ENCODE measurements at places on chromosomes 2 and 18. TPM values are rescaled to one million over a fixed set of nuclear protein-coding genes. Genes with fewer than 3 reads are reported as not detected.
A peak's percentile ranks its signal among the peaks of the same experiment; 100 is the strongest.

The SATB2 gene
- 1.4 TPM for total RNA-seq

The APOB gene
- total RNA-seq: 36.7 TPM

The PRSS56 gene
- 0.11 TPM for total RNA-seq

The TMEM182 gene
- total RNA-seq: 206 TPM

The MYO5B gene
- 3.1 TPM for total RNA-seq

The HOXD10 gene
- not detected for total RNA-seq

The SLC5A7 gene
- 0.14 TPM for total RNA-seq

DNA sequence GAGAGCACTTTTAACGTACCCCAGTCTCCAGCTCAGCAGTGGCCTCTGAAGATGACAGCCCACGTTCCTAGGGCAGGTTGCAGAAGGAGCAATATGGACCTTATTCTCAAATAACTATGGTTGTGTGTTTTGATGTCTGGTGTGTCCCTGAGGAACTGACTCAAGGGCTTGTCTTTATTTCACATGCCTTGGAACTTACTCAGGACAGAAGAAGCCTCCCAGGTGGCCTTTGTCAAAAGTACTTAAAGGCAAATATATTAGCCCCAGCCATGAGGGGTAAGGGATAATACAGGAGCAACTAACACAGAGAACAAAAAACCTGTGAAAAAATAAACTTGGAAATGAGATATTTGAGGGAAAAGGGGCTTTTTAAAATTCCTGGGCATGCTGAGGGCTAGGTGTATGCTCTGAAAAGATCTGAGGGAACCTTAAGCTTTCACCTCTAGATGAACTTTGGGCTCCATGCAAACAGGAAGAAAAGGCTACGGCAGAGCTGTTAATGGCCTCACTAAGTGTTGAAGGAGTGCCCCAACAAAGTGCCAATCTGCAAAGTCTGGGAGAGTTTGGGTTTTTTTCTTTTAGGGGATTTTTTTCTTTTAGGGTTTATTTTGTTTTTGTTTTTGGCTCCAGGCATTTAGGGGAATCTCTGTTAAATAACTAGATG is 40.3 kb downstream of the SRBD1 start:
- no peak for DNase-seq

DNA sequence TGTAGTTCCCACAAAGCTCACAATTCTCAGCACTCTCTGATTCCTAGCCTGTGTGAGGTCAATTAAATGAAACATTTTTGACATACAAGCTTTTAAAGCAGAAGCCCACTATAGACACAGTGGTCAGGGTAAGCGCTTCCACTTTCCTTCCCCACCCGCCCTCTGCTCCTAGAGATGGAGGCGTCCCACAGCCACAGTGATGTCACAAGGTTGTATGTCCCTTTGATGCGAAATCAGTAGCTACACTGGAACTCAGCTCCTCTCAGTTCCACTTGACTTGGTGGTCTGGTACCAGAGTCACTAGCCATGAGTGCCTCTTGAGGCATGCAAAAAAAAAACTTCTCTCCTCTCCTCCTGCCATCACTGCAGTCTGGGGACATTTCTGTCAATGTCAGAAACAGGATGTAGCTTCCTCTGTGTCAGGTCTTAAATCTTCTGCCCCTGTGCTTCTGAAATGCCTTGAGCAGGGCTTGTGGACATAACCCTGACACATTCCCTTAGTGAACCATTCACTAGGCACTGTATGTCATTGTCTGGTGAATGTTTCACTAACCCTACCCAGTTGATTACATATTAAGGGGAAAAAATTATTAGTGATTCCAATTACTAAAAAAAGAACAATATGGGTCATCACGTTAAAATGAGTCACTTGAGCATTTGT is 7.8 kb downstream of the SULT1C4 start:
- DNase-seq: no peak

DNA sequence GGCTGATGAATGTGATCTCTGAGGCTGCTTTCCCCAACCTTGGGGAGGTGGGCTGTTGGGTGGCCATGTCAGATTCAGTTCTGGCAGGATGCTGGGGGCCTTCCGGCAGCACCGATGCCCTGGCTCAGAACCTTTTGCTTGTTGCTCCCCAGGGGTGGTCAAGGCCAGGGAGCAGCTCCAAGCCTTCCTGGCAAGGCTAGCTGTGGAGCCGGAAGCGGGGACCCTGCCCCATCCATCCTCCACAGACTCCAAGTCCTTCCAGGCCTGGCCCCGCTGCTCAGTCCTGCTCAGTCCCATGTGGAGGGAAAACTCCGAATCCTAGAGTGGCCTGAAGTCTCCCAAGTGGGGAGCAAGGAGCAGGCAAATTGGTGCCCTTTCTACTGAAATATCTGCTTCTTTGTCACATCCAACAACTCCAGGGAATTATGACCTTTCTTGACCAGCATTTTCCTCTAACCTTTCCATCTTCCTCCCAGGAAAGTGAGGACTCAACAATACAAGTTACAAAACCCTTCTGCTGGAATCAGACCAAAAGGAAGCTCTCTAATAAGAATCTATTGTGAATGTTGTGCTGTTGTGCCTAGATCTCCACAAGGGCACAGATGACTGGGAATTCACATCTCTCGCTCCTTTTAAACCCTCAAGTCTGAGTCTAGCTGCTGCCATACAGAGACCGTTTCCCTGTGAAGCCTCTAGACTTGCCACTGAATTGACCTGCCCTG is 134.0 kb downstream of the MCFD2 start:
- no peak for DNase-seq

DNA sequence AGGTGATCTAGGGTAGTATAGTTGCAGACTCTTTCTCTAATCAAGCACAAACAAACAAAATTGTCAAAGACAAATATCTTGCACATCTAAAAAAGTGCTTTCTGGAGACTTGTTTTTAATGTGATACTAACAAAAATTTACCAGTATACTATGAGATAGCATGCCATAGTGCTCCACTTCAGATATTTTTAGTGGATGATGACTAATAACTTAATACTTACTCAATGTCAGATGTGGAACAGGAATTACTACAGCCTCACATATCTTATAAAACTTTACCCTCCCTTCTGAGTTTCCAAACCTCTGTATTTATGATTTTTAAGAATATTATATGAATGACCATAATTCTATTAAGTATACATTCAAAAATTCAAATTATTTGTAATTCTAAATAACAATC is 1162.0 kb upstream of the SLC39A10 start:
- DNase-seq: no peak

GRCh38 chr2:8534386-8534728 is 147.5 kb upstream of the ID2 start:
- DNase-seq: no peak

DNA sequence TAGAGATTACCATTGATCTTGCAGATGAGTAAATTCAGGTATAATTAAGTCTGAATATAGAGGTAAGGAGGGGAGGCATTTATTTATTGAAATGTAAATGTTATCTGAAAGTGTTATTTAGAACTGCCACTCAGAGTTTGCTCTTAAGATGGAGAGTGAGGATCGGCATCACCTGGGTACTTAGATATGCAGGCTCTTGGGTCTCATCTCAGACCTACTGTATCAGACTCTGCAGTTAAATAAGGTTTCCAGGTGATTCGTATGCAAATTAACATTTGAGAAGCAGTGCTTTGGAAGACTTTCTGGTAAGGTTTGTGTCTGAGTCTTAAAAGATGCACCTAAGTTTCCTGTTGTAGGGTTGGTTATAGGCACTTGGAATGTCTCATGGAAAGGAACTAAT is 9.2 kb downstream of the HTR2B start:
- no peak for DNase-seq

- DNase-seq: no peak
Observed at GRCh38 chr2:179104736-179105135, 54.8 kb upstream of the CCDC141 start.

DNA sequence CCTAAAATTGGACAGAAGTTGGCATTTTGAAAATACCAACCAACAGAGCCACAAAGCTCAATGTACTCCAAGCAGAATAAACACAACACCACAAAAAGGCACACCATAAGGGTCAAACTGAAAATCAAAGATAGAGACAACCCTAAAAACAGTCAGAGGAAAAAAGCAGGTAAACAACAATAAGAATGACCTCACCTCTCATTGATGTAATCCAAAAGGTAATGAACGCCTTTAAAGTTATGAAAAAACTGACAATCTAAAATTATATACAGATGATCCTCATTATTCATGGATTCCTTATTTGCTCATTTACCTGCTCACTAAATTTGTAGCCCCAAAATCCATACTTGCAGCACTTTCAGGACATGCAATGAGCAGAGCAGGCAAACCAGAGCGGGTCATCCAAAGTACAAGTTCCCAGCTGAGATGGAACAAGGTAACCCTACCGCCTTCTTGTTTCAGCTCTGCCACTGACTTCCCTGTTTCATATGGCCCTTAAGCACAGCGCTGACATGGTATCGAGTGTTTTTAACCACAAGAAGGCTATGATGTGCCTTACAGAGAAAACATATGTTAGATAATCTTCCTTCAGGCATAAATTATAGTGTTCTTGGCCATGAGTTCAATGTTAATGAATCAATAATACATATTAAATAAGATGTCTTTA is 17.0 kb downstream of the RTN4 start:
- no peak for DNase-seq

DNA sequence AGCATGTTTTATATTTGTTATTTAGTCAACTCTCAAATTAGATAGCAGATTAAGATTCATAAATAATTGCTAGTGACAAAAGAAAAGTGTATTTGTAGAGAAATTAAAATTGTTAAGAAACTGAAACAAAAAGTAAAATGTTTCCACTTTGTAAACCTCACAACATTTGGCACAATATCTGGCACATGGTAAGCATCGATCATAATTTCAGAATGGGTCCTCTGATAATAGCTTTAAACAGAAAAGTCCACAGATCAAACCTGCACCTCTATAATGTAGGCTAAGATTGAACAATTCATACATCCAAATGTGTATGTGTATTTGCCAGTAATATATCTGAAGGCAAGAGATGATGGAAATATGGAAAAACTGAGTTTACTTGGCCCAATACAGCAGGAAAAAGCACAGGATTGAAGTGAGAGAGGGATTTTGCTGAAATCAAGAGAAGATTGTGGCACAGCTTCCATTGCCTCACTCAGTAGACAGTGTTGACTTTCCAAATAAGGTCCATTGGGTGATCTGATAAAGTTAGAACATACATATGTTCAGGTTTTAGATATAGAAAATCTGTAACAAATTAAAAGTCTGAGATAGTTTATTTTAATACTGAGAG is 39.4 kb downstream of the COBLL1 start:
- DNase-seq: no peak

- DNase-seq: no peak
Observed at GRCh38 chr2:238376884-238377391, 49.8 kb upstream of the ASB1 start.

DNA sequence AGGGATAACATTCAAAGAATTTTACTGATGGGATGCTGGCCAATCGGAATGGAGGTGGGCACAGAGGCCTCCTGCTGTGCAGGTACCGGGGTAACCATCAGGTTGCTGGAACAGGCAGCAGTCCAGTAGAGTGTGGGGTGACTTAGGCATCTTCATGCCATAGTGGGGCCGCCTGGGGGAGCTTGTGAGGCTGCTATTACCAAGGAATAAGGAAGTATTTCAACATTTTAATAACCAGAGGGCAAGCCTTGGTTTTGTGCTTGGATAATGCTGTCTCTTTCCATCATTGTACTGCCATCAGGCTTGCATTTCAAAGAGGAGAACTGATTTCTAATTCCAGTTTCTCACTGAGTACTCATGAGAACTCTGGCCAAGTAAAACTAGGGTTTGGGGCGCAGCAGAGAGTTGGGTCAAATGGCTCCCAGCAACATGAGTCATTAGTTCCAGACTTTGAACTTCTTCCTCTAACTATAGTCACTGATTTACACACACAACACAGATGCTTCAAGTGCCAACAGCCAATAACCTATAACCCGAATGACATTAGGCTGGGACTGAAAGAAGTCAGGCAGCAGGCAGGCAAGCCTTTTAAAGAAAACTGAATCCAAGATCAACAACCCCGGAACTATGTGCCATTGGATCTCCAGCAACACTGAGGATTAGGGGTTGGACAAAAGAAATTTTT is 56.1 kb upstream of the FHL2 start:
- peak; percentile 23 for DNase-seq

- no peak for DNase-seq
Observed at GRCh38 chr2:110818767-110819481, 86.6 kb downstream of the ACOXL start.
